ENCODE measurements at places on chromosomes 16 and 17. TPM values are rescaled to one million over a fixed set of nuclear protein-coding genes. Genes with fewer than 3 reads are reported as not detected.
A peak's percentile ranks its signal among the peaks of the same experiment; 100 is the strongest.

GRCh38 chr17:72351365-72351764 is 230.5 kb downstream of the SOX9 start:
- H3K27ac ChIP-seq, result no peak overlapping the region
- no peak overlapping the region for H3K4me3 ChIP-seq
- H3K36me3 ChIP-seq, result no peaks in the 10 kb centered on the region
- H3K4me1 ChIP-seq, result peaks cover 4% of the 10 kb centered on the region

- H3K4me3 ChIP-seq, result no peak overlapping the region
- H3K4me1 ChIP-seq, result peaks cover 23% of the 10 kb centered on the region
- H3K27me3 ChIP-seq, result no peaks in the 10 kb centered on the region
- peaks cover 10% of the 10 kb centered on the region for H3K36me3 ChIP-seq
- DNase-seq, result no peak
Measured at GRCh38 chr17:81918832-81919545, 1.0 kb upstream of the SIRT7 start.

The PITPNM3 gene
- 1.8 TPM for polyA plus RNA-seq

DNA sequence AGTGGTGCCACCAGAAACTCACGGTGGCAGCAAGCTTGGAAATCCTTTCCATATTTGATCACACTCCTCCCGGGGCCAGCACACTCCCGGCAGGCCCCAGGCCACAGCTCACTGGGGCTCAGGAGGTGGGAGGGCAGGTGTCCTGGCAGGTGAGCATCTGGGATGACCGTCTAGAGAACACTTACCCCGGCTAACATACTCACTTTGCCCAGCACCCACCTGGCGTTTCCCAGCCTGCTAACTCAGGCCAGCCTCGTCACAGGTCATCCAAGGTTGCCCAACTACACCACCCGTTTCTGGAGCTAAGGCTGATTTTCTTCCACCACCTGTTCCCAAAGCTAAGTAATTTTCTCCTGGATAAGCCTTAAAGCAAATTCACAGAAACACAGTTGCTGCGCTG is 24.9 kb downstream of the FBXO31 start:
- no peak for DNase-seq
- H3K4me3 ChIP-seq, result no peak overlapping the region
- peaks cover 20% of the 10 kb centered on the region for H3K4me1 ChIP-seq
- peaks cover 3% of the 10 kb centered on the region for H3K36me3 ChIP-seq
- no peaks in the 10 kb centered on the region for H3K27me3 ChIP-seq

DNA sequence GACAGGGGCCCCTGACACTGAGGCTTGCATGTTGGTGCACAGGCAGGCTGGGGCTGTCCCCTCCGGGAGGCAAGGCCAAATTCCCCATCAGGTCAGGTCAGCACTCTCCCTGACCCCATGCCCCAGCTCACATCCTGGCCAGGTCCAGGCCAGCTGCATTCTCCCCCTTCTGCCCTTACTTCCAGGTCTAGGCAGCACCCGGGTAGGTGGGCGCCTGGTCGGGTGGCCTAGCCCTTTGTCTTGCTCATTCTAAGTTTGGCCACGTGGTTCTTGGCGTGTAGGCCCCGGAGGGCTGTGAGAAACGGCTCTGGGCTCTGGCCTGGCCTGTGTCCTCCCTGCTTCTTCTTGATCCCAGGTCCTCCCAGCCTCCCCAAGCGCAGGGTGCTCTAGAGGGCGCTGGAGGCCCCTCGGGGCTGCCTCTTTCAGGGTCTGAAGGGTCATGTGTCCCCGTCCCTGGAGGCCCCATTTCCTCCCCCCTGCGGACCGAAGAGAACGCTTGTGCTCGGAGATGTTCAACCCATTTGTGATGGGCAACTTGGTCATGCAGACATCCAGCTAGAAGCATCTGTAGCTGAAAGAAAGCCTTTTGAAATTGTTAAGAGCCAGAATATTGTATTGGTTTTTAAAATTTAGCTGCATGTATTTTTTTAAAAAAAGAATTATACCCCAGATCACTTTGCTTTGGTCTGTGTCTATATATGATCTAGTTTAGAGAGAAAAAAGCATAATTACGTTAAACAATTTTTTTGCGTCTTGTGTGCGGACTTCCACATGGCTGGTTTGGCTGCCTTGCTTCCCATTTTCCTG is 6.7 kb downstream of the BAHCC1 start:
- H3K4me3 ChIP-seq, result peak overlapping the region; percentile 43
- H3K4me1 ChIP-seq, result peaks cover 62% of the 10 kb centered on the region
- H3K27ac ChIP-seq, result peak overlapping the region; percentile 90
- H3K27me3 ChIP-seq, result no peaks in the 10 kb centered on the region

The CHST5 gene
- 0.05 TPM for polyA plus RNA-seq

The USP43 gene
- 1.7 TPM for polyA plus RNA-seq

The PDE6G gene
- polyA plus RNA-seq, result 0.85 TPM

The KRT36 gene
- polyA plus RNA-seq, result not detected

GRCh38 chr16:46743232-46743719 is 4.9 kb downstream of the MYLK3 start:
- H3K27me3 ChIP-seq, result no peaks in the 10 kb centered on the region
- H3K36me3 ChIP-seq, result no peaks in the 10 kb centered on the region
- H3K4me3 ChIP-seq, result no peak overlapping the region

The MAP2K6 gene
- 13.1 TPM for polyA plus RNA-seq

DNA sequence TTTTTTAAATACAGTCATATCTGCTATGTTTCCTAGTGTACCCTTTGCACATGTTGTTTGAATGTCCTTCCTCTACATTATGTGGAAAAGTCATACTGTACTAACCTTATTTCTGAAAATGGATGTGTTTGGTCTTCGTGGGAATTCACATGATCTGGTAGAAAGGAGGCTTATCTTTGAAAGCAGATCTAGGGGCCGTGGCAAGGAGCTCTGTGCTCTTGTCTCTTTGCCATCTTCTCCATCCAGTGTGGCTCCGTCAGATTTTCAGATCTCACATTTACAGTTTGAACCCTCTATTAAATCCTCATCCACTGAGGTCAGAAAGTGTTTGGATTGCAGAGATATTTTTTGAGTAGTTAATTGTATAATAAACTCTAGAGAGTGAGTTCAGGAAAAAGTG is 32.9 kb downstream of the MAP2K4 start:
- H3K27ac ChIP-seq, result no peak overlapping the region
- peaks cover 26% of the 10 kb centered on the region for H3K4me1 ChIP-seq
- DNase-seq, result no peak
- no peaks in the 10 kb centered on the region for H3K36me3 ChIP-seq
- no peaks in the 10 kb centered on the region for H3K27me3 ChIP-seq

DNA sequence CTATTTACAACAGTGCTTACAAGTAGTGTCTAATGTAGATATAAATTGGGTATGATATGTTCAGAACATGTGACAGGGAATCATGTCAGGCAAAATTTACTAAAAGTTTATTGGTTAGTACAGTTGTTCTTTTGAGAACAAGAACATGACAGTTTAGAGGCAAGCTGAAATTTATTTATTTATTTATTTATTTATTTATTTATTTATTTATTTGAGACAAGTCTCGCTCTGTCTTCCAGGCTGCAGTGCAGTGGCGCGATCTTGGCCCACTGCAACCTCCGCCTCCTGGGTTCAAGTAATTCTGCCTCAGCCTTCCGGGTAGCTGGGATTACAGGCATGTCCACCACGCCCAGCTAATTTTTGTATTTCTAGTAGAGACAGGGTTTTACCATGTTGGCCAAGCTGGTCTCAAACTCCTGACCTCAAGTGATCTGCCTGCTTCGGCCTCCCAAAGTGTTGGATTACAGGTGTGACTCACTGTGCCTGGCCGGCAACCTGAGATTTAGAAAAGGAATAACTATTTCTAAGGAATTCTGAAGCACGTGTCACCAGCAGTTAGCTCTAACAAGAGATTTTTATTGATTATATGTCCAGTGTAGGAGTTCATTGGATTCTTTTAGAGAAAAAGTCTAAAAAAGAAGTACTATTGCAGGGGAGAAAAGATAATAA is 24.9 kb downstream of the MRTFB start:
- no peaks in the 10 kb centered on the region for H3K27me3 ChIP-seq
- H3K4me1 ChIP-seq, result peaks cover 58% of the 10 kb centered on the region
- no peak overlapping the region for H3K4me3 ChIP-seq

- H3K27me3 ChIP-seq, result no peaks in the 10 kb centered on the region
- H3K27ac ChIP-seq, result no peak within 1 kb of the TSS
- no peak within 1 kb of the TSS for H3K4me3 ChIP-seq
- no peak for DNase-seq
- peaks cover 22% of the 10 kb centered on the region for H3K4me1 ChIP-seq
Measured at GRCh38 chr17:28473542-28473941, at the start of gene SLC13A2. SLC13A2 (plus strand) TSS chr17:28473644; CDS start chr17:28473713, 69 bp downstream.

The KRTAP1-1 gene
- not detected for polyA plus RNA-seq

The KRTAP4-5 gene
- not detected for polyA plus RNA-seq

The PEMT gene
- 141 TPM for polyA plus RNA-seq

DNA sequence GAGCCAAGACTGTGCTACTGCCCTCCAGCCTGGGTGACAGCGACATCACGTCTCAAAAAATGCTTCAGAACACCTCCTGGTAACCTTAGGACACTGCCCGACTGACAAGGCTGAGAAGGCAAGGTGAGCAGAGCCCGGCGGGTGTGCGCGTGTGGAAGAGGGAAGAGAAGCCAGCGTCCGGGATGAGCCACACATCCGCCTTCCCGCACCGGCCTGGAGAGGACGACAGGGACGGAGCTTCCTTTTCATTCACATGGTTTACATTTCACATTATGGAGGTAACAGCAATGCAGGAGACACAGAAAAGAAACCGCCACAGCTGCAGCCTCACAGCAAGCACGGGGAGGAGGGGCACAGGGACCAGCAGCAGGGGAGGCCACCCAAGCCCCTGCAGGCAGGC is 16.5 kb downstream of the HAGH start:
- H3K27ac ChIP-seq, result no peak overlapping the region
- no peaks in the 10 kb centered on the region for H3K27me3 ChIP-seq
- no peaks in the 10 kb centered on the region for H3K4me1 ChIP-seq
- DNase-seq, result no peak
- no peak overlapping the region for H3K4me3 ChIP-seq

- no peaks in the 10 kb centered on the region for H3K4me1 ChIP-seq
- no peak overlapping the region for H3K27ac ChIP-seq
- no peak overlapping the region for H3K4me3 ChIP-seq
Measured at GRCh38 chr17:13096291-13096690, 78.5 kb upstream of the ELAC2 start.

DNA sequence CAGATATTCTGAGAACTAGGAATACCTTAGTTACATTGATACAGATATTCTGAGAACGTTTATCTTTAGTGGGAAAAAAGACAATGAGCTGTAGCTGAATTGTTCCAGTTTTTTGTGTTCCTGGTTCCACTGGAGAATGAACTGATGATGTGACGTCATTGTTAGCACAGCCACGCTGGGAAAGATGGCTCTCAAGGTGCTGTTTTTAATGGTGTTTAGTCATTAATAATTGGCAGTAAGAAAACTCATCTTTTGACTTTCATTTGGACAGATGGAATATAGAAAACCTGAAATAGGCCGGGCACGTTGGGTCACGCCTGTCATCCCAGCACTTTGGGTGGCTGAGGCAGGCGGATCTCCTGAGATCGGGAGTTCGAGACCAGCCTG is 10.4 kb downstream of the FOXK2 start:
- H3K4me3 ChIP-seq, result no peak overlapping the region
- no peaks in the 10 kb centered on the region for H3K27me3 ChIP-seq
- H3K27ac ChIP-seq, result peak overlapping the region; percentile 66

DNA sequence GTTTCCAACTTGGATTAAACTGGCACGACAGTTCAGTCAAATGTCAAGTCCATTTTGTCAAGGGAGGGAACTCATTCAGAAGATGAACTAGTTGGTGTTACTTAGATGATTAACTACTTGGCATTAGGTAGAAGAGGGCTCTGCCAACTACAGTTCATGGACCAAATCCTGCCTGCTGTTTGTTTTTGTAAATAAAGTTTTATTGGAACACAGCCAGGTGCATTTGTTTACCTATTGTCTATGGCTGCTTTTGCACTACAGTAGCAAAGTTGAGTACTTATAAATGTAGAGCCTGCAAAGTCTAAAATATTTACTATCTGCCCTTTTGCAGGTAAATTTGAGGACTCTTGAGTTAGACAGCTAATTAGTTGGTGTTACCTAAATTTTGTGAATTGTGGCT is 410.0 kb downstream of the MAF start:
- no peak overlapping the region for H3K27ac ChIP-seq
- peaks cover 6% of the 10 kb centered on the region for H3K4me1 ChIP-seq
- no peak overlapping the region for H3K4me3 ChIP-seq
- no peaks in the 10 kb centered on the region for H3K27me3 ChIP-seq
- H3K36me3 ChIP-seq, result no peaks in the 10 kb centered on the region
- DNase-seq, result no peak

- H3K4me1 ChIP-seq, result no peaks in the 10 kb centered on the region
- H3K27ac ChIP-seq, result no peak overlapping the region
- no peaks in the 10 kb centered on the region for H3K36me3 ChIP-seq
- H3K4me3 ChIP-seq, result peak overlapping the region; percentile 19
- no peak for DNase-seq
Measured at GRCh38 chr16:19411298-19411697, 6.4 kb upstream of the TMC5 start.

GRCh38 chr16:86865851-86866662 is 287.7 kb downstream of the FOXL1 start:
- H3K27ac ChIP-seq, result peak overlapping the region; percentile 72
- peaks cover 23% of the 10 kb centered on the region for H3K4me1 ChIP-seq
- H3K4me3 ChIP-seq, result no peak overlapping the region
- DNase-seq, result no peak

GRCh38 chr17:82697808-82698064 is 762 bp downstream of the RAB40B start:
- H3K27me3 ChIP-seq, result peaks cover 33% of the 10 kb centered on the region
- DNase-seq, result no peak
- H3K4me3 ChIP-seq, result peak overlapping the region; percentile 85
- H3K27ac ChIP-seq, result no peak overlapping the region
- H3K36me3 ChIP-seq, result no peaks in the 10 kb centered on the region

- no peaks in the 10 kb centered on the region for H3K36me3 ChIP-seq
- peaks cover 10% of the 10 kb centered on the region for H3K4me1 ChIP-seq
- peaks cover 13% of the 10 kb centered on the region for H3K27me3 ChIP-seq
- H3K27ac ChIP-seq, result peak overlapping the region; percentile 87
Measured at GRCh38 chr17:57953705-57954396, 1.4 kb downstream of the CUEDC1 start.

DNA sequence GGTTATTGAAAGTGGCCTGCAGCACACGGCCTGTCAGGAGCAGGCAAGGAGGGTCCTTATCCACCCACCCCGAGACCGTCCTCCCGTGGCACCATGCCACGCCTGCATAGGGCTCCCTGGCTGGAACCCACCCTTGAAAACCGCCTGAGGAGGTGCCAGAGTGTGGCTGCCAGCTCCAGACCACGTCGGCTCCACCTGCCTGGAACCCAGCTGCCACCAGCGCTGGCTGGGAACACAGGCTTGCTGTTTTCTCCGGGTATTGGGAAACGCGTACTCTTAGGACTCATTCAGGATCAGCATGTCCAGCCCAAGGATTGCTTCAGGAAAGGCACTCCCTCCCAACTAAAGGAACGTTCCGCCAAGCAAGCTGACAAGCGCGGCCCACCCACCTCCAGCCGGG is 6.7 kb downstream of the ARL16 start:
- no peaks in the 10 kb centered on the region for H3K4me1 ChIP-seq
- peaks cover 7% of the 10 kb centered on the region for H3K36me3 ChIP-seq
- no peak overlapping the region for H3K4me3 ChIP-seq
- H3K27me3 ChIP-seq, result no peaks in the 10 kb centered on the region
- peak overlapping the region; percentile 42 for H3K27ac ChIP-seq
- no peak for DNase-seq

The PTGES3L gene
- polyA plus RNA-seq, result 72.9 TPM

GRCh38 chr17:1830288-1830687 is 483 bp downstream of the RPA1 start:
- peak overlapping the region; percentile 84 for H3K4me3 ChIP-seq
- no peaks in the 10 kb centered on the region for H3K4me1 ChIP-seq
- peak; percentile 4 for DNase-seq

The ASIC2 gene
- polyA plus RNA-seq, result not detected
